ENCODE measurements at places on chromosomes 5 and 9. TPM values are rescaled to one million over a fixed set of nuclear protein-coding genes. Genes with fewer than 3 reads are reported as not detected.

HAPLN1 gene
- total RNA-seq = not detected

- no peak overlapping the region for H3K4me3 ChIP-seq
- peaks cover 97% of the 10 kb centered on the region for H3K27me3 ChIP-seq
Measured at GRCh38 chr5:1876660-1877064, 6.1 kb downstream of the IRX4 start.

GRCh38 chr5:131389096-131389868 lies 125.4 kb downstream of the CDC42SE2 start:
- no peak for DNase-seq
- H3K4me3 ChIP-seq = no peak overlapping the region
- H3K4me1 ChIP-seq = no peaks in the 10 kb centered on the region
- peaks cover 8% of the 10 kb centered on the region for H3K36me3 ChIP-seq
- no peak overlapping the region for H3K27ac ChIP-seq
- H3K27me3 ChIP-seq = no peaks in the 10 kb centered on the region

GRCh38 chr5:131270809-131271208 lies 7.0 kb downstream of the CDC42SE2 start:
- H3K27ac ChIP-seq = no peak overlapping the region
- no peak for DNase-seq
- no peak overlapping the region for H3K4me3 ChIP-seq

DNA sequence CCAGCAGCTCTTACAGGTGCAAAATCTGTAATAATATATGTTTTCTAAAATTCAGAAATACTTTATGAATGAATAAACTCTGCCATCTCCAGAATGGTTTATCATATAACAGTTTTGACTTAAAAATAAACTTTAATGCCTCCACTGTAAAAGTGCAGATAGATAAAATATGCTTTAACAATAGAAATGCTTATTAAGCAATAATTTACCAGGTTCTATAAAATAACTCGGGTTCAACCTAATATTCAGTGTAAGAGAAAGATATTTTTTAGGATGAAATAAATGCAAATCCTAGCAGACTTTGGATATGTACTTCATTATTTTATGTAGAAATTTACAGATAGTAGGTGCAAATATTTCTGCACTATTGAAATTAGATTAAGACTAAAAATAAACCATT lies 74.1 kb downstream of the FBXL7 start:
- peaks cover 6% of the 10 kb centered on the region for H3K4me1 ChIP-seq
- no peak overlapping the region for H3K27ac ChIP-seq
- no peak overlapping the region for H3K4me3 ChIP-seq
- H3K36me3 ChIP-seq = no peaks in the 10 kb centered on the region
- no peaks in the 10 kb centered on the region for H3K27me3 ChIP-seq
- no peak for DNase-seq

- H3K27ac ChIP-seq = no peak overlapping the region
- peaks cover 1% of the 10 kb centered on the region for H3K4me1 ChIP-seq
- no peaks in the 10 kb centered on the region for H3K27me3 ChIP-seq
- H3K4me3 ChIP-seq = no peak overlapping the region
Measured at GRCh38 chr5:146340260-146341081, 1.8 kb downstream of the POU4F3 start.

ERBIN gene
- total RNA-seq = 81.1 TPM

NAA35 gene
- 24.1 TPM for total RNA-seq

DNA sequence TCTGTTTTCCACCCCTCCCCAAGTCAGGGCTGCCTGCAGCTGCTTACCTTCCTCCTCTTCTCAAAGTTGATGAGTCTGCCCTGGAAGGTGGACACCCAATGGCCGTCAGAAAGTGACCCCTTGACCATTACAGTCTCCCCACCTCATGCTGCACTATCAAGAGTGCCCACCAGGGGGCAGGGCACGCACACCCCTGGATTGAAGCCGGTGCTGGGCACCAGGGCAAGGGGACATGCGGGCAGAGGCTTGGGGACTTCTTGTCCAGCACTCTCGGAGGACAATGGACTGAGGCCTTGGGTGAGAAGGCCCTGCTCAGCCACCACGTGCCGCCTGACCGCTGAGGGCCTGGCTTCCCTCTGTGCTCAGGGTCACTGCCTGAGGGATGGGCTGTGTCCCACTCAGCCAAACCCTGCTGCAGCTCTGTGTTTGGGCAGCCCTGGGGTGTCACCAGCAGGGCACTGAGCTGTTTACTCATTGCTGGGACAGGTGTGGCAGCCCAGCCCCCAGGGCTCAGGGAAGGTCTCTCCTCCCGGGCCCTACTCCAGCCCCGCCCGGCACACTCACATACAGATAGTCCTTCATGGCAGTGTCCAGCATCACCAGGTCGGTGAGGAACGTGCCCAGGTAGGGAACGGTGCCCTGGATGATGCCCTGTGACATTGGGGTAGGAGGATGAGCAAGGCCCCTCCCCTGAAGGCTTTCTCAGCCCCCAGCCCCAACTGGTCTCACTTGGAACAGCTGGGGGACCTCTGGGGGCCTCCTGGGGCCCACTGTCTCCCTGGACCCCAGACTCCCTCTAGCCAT lies 17.7 kb downstream of the RALGDS start:
- peak; percentile 79 for DNase-seq
- peaks cover 99% of the 10 kb centered on the region for H3K36me3 ChIP-seq
- H3K27me3 ChIP-seq = no peaks in the 10 kb centered on the region

GRCh38 chr5:81105261-81105877 lies 127.8 kb upstream of the CKMT2 start:
- DNase-seq = no peak
- no peaks in the 10 kb centered on the region for H3K27me3 ChIP-seq
- H3K4me3 ChIP-seq = no peak overlapping the region
- H3K4me1 ChIP-seq = no peaks in the 10 kb centered on the region

IFNA13 gene
- total RNA-seq = not detected

ZNF879 gene
- 1.8 TPM for total RNA-seq

DNA sequence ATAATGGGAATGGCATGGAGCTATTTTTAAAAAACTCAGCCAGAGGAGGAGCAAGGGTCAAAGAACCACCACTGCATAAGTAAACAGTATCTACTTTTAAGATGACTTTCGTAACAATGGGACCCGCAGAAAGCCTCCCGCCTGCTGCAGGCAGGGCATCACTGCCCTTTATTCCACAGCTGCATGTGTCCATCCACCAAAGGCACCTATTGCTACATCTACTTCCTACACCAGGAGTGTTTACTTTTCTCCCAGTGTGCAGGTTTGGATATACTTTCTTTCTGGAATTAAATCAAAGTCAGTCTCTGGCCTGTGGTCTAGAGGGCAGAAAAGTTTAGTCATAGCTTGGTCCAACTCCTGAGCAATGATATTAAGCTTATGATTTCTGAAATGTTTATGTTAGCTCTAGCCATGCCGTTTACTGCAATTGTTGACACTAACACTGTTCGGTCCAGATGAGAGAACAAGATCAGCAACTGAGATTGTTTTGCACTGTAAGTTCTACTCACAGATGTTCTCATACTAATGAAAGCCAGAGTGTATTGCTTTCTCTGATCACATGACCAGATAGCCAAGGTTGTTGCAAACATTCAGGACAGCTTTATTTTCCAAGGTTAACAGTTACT lies 391.5 kb downstream of the FGF10 start:
- H3K27me3 ChIP-seq = no peaks in the 10 kb centered on the region
- no peak overlapping the region for H3K27ac ChIP-seq

DNA sequence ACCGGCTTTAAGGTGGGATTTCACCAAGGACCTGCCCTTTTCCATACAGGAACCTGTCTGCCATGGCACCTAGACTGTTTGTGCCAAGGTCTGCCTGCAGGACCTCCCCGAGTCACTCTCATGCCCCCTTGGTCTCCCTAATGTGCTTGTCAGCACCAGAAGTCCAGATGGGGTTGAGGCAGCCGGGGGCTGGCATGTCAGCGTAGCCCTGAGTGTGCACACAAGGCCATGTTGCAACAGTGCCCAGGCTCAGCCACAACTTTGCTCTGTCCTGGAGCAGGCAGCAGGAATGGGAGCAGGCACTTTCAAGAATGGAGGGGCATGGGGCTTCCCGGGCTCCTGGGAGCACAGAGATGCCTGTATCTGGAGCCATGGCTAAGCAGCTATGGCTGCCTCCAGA lies 621.5 kb downstream of the CDH9 start:
- DNase-seq = no peak
- no peak overlapping the region for H3K27ac ChIP-seq
- no peaks in the 10 kb centered on the region for H3K36me3 ChIP-seq
- H3K4me3 ChIP-seq = no peak overlapping the region
- no peaks in the 10 kb centered on the region for H3K27me3 ChIP-seq

DNA sequence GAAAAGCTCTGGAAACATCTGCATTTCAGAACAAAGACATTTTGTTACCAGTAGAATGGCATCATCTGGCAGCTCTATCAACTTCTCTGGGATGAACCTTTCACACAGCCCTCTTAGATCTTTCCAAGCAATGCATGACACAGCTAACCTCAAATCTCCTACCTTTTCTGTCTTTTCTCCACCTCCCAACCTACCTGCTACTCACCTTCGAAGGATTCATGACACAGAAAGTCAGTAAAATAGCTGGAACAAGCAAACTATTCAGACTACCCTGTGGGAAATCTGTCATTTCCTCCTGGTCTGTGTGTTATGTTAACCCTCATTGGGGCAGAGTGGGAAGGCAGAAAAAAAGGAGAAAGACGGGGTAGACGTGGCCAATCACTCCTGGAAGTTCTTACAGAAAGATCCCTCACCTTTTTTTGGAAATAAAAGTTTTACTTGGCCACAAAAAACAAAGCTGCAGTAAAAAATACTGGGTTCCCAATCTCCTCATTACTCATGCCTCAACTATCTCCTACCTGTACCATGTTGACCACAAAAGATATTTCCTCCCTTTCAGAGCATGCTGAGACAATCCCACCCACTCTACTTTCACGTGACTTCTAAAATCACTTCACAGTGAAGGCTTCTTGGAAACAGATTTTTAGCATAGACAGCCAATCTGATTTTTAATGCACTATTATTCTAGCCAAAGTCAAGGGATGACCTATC lies 362.1 kb upstream of the RFX3 start:
- H3K36me3 ChIP-seq = no peaks in the 10 kb centered on the region
- H3K4me3 ChIP-seq = no peak overlapping the region
- no peak for DNase-seq
- no peak overlapping the region for H3K27ac ChIP-seq
- H3K27me3 ChIP-seq = no peaks in the 10 kb centered on the region

- no peak for DNase-seq
- H3K4me1 ChIP-seq = no peaks in the 10 kb centered on the region
- H3K36me3 ChIP-seq = no peaks in the 10 kb centered on the region
- H3K27ac ChIP-seq = no peak overlapping the region
Measured at GRCh38 chr9:85900504-85901201, 40.3 kb upstream of the NAA35 start.

DNA sequence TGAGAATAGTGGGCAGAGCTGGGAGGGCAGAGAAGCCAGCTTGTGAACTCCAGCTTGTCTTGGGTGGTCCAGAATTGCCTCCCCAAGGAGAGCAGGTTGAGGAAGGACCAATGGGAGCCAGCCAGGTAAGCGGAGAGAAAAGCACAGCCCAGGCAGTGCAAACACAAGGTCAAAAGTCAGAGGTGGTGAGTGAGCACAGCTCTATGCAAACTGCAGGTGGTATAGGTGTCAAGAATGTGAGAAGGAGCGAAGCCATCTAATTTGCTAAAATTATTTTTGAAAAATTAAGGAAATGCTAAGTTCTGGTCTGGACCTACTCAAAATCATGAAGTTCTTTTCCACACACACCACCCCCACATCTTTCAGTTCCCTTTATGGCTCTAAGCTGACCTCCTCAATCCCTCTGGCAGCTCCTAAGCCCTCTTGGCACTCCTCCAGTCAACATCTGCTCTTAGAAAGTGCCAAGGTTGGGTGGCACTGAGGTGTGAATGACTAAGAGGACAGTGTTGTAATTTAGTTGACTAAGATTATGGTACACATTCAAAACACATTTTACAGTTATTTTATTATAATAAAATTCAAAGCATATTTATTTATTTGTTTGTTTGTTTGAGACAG lies 6.6 kb upstream of the OTULINL start:
- no peak overlapping the region for H3K4me3 ChIP-seq
- H3K4me1 ChIP-seq = no peaks in the 10 kb centered on the region
- no peak overlapping the region for H3K27ac ChIP-seq
- DNase-seq = peak; percentile 62
- H3K27me3 ChIP-seq = no peaks in the 10 kb centered on the region

DNA sequence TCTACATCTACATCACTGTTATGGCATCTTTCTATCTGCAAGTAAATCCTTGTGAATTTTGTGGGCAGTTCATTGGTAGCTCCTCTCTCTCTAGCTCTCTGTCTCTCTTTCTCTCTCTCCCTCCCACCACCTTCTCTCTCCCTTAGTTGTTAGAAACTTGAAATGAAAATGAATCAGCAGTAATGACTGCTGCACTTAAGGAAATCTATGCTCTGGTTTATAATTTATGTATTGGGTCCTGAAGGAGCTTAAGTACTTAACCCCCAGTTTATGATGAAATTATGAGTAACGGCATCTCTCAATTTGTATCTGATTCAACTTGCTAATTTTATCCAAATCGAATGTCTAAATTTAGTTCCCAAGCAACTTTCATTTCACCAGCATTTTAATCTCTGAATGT lies 52.0 kb upstream of the PTGER4 start:
- no peak overlapping the region for H3K27ac ChIP-seq
- no peaks in the 10 kb centered on the region for H3K27me3 ChIP-seq

DNA sequence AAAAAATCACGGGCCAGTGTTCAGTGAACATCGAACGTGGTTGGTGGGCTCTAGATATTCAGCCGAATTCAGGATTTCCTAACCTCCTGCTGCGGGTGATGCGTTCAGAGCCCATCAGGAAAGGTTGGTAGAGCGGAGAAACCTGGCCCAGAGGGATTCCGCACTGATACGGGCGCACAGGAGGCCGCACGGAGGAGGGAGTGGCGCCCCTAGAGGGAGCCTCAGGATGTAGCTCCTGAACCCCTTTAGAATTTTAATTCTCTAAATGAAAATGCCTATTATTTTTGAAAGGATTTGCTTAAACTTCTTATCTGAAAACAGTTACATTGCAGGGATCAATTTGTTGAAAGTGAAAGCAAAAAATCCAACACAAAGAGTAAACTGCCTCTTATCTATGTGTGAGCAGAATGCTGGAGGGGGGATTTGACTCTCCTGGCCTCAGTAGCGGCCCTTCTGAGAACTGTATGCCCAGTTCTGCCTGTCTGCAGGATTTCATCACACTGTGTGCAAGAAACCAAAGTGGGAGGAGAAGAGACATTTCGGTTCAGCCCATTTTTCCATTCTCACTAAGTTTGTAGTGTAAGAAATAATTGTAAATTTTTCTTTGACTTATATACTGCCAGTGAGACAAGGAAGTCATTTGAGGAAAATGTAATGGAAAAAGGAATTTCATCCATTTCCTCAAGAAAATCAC lies 75.9 kb downstream of the TENT4A start:
- no peaks in the 10 kb centered on the region for H3K27me3 ChIP-seq
- H3K4me1 ChIP-seq = no peaks in the 10 kb centered on the region
- no peak for DNase-seq
- no peak overlapping the region for H3K27ac ChIP-seq
- no peak overlapping the region for H3K4me3 ChIP-seq

HAVCR1 gene
- total RNA-seq = not detected

DNA sequence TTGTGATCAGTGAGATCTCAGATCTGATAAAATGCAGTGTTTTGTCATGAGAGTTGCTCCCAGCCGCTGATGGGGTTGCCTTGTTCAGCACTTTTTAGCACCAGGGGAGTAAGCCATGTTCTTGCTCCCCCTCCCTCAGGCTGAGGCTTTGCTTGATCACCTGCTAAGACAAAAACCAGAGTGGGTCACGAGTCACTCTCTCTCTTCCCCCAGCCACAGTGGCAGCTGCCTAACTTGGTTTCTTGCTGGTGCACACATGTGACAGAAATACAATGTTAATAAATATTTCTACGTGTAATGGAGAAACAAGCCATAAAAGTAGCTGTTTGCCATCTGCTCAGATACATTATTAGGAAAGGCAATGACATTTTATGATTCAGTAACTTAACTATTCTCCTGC lies 212.4 kb upstream of the DMRT1 start:
- H3K4me1 ChIP-seq = peaks cover 18% of the 10 kb centered on the region
- no peak overlapping the region for H3K27ac ChIP-seq
- no peak overlapping the region for H3K4me3 ChIP-seq
- H3K36me3 ChIP-seq = no peaks in the 10 kb centered on the region
- DNase-seq = no peak
- no peaks in the 10 kb centered on the region for H3K27me3 ChIP-seq

Measured in tibial nerve (tissue), 4 donors.